ENCODE measurements at places on chromosomes 3 and 15.

DNA sequence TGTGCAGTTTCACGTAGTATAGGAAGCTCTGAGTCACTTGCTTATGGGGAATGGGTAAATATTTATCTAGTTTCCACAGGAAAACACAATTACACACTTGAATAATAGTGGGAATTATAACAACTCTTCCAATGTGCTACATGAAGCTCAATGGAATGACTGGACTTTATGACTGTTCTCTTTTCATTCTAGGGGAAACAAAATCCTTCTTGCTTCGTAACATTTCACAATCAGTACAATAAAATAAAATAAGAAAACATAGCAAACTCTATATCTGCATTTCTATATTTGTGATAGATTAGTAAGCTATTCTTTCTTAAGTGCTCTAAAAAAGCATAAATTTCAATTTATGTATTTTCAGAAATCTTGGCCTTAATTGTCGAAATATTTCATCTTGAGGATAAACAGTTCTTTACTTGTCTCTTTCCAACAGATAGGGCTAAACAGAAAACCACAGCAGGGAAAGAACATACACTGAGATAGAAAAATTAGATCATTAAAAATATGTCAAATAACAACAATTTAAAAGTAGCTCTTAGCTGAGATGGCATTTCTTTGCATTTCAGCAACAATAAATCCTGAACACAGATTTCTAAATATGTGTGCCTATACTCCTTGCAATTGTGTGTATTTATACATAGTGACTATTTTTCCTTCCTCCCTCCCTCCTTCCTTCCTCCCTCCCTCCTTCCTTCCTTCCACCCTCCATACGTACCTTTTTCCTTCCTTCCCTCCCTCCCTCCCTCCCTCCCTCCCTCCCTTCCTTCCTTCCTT, 395.5 kb upstream of the KCNMB2 start:
- no peak for DNase-seq

GRCh38 chr3:67846166-67846565, 191.8 kb upstream of the SUCLG2 start:
- no peak for DNase-seq

DNA sequence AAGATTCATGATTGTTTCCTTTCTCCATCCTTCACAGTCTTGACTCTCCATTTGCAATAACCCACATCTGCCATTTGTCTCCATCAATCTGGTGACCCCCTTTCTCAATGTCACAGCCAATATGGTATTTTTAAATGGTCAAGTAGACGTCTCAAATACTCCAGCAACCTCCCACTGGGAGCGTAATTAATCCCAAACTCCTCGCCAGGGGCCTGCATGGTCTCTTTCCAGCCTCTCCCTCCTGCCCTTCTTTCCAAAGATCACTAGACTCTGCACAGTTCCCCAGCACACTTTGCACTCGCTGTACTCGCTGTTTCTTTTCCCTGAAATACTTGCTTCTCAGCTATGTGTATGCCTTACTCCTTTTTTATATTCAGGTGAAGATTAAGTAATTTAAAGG, 115.3 kb downstream of the PLCH1 start:
- no peak for DNase-seq

DNA sequence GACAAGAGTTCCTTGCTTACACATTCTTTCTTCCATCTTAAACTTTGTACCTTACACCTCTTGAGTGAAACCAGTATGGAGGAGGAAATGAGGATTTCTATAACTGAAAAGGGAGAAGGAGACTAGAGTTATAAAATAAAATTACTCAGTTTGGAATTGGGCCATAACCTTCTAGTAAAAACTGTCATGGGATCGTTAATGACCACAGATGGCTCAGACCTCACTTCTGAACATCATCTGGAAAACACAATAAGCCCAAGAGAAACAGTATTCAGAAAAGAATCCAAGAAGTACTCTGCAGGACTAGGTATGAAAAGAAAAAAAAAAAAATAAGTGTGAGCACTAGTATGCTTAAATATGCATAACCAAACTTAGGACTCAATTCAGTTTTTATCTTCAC, 12.1 kb downstream of the GAP43 start:
- DNase-seq: no peak

GRCh38 chr3:110666495-110666894, 405.1 kb upstream of the NECTIN3 start:
- no peak for DNase-seq

GRCh38 chr3:146093896-146094295, 67.1 kb downstream of the PLOD2 start:
- DNase-seq: peak; percentile 20

GRCh38 chr15:74901612-74902063, 5.0 kb downstream of the FAM219B start:
- peak; percentile 67 for DNase-seq

DNA sequence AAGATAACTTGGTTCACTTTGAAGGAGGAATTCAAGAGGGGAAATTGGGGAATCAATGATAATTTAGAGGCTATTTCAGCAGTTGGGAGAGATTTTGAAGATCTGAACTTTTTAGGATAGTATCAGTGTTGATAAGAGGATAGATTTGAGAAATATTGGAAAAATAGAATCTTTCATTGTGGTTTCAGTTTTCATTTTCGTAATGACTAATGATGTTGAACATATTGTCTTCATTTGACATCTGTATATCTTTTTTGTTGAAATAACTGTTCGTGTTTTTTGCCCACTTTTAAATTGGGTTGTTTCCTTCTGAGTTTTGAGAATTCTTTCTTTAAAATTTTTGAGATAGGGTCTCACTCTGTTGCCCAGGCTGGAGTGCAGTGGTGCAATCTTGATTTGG, 21.1 kb downstream of the ECT2 start:
- DNase-seq: no peak

DNA sequence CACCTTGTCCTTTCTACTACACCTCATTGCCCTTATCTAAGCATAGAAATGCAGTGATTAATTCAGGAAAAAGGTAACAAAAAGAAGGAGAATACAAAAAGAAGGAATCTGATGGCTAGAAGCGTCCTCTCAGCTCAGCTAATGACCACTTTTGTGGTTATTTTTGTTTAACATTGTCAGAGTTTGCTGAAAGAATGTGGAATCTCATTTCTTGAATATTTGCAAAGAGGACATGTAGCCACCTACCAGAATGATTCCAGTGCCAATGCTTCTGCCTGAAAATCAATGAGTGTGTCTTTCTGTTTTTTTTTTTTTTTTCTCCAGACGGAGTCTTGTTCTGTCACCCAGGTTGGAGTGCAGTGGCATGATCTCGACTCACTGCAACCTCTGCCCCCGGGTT, 24.5 kb downstream of the NANOGP8 start:
- DNase-seq: no peak

GRCh38 chr3:9793161-9793781, 389 bp downstream of the ARPC4 start:
- DNase-seq: no peak

DNA sequence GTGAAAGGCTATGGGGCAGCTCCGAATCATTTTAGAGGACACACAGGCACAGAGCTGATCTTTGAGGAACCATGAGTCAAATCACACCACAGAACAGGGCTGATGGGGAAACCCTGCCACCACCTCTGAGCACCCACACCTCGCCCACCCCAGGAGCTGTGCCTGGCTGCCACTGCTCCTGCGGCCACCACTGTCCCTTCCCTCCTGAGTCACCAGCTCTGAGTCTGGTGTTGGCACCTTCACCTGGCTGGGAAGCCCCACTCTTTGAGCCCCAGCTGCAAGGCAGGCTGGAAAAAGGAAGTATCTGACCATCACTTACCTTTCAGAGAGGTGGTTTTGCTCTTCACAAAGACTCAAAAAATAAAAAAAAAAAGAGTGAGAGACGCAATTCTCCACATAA, 63.6 kb upstream of the MEF2A start:
- DNase-seq: no peak

- DNase-seq: no peak
Measured at GRCh38 chr3:119401503-119402440, 61.6 kb downstream of the TMEM39A start.

- no peak for DNase-seq
Measured at GRCh38 chr3:10565814-10566213, 60.4 kb upstream of the ATP2B2 start.

- DNase-seq: no peak
Measured at GRCh38 chr3:35727179-35727578, 87.9 kb downstream of the ARPP21 start.

DNA sequence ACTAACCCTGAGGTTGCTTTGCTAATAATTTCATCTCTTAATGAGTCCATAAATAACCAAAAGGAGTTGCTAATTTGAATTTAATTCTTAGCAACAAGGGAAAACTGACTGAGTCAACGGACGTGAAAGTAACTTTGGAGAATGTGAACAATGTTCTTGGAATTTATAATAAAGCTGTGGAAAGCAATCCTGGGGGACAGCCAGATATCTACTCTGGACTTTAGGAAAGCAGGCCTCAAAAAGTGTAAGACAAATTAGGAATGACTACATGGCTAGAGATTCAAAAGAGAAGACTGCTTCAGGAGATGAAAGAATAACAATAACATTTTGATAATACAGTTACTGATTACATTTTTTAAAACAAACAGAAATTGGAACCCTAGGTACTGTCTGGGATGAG, 318.4 kb upstream of the COL8A1 start:
- DNase-seq: no peak

DNA sequence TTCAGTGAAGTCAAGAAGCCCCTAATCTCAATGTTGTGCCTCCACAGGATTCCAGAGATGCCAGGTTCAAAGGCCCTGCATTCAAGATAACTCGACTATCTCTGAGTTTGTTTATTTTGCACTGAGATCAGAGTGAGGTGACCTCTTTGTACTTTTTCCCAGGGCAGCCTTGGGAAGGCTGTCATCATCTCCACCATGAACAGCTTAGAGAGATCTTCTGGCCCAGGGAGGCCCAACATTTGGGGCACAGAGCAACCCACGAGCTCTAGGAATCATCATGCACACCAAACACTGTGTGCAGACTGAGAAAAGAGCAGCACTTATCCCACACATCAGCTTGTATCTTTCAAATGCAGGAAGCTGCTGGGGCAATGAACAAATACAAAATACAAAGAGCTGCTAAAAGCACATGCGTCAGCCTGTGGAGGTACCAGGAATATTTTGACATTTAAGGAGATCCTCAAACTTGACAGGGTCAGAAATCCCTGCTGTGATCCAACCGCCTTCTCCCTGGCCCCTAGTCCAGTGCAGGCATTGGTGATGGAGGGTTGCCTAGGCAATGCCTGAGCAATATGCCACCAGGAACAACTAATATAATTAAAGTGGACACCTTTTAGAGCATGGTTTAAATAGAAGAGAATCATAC, 33.6 kb downstream of the TRIM42 start:
- DNase-seq: no peak

DNA sequence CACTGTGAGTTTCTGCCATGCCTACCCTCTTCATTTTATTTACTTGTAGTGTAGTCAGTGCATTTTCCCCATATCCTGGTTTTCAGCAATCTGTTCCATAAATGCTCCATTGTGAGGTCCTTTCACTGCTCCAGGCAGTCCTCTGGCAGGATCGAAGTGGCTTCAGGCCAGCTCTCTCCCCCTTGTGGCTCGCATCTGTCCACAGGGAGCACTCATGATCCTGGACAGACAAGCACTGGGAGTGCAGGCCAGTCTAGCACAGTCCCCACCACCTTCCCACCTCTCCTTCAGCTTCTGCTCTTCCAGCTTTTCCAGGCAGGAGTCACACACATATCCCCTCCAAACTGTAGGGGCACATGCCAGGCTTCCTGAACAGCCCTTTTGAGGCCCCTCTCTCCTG, 173.6 kb downstream of the PPM1L start:
- DNase-seq: no peak

- DNase-seq: no peak
Measured at GRCh38 chr3:126022741-126023359, 53.9 kb downstream of the ROPN1B start.

- no peak for DNase-seq
Measured at GRCh38 chr15:93073465-93073952, 15.5 kb downstream of the RGMA start.

GRCh38 chr15:67832897-67833709, 6.7 kb downstream of the RNU6-1 start:
- no peak for DNase-seq
